NCI-H226 (cell line): ENCODE measurements at places on chromosomes 5 and 9.

DNA sequence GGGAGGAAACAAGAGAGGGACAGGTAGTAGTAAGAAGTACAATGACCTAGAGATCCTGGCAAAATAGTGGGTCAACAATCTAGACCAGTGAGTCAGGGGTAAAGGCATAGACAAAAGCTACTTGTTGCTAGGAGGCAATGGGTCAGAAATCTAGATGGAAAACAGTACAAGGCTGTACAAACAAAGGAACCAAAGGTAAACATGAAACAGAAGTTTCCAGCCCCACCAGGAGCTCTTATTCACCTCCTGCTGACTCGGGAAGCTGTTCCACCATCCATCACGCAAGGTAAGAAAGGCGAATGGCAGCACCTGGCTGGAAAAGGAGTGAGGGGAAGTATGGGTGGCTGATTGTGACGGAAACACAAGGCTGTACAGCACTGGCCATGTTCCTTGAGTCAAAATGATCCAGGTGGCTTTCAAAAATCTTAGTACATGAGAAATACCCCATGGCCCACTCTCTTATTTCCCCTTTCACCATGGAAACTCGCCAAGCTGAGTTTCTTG is 70.5 kb upstream of the RAI14 start:
- peak; percentile 46 for DNase-seq

DNA sequence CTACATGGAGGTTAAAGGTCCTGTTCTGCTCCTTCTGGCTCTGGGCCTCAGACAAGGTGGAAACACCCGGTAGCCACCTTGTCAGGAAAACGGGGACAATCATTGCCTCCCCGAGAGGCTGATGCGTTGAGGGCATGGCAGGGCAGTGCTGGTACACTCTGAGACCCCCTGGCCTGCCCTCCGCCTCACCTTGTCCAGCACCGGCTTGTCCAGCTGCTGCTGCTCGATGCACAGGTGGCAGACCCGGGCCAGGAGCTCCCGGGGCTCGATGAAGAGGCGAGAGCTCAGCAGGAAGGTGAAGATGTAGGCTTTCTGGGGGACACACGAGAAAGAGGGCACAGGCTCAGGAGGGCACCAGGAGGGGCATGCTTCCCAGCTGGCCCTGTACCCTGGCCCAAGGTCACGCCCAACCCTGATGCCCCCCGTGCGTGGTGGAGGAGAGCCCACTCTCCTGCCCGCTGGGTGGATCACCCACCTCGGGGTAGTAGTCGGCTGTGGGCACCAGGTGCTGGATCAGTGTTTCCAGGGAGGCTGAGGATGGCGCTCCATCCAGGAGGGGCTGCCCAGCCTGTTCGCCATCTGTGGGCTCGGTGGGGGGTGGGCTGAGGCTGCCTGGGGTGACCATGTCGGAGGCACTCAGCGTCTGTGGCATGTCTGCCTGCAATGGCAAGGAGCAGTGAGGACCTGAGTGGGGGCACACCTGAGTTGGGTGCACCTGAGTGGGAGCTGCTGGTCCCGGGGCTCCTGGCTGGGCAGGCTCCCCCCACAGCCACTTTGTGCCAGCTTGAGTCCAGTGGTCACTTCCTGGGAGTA is 66.0 kb upstream of the RNF130 start:
- no peak for DNase-seq

- DNase-seq = no peak
Measured at GRCh38 chr9:92120138-92120537, 4.9 kb upstream of the SPTLC1 start.

DNA sequence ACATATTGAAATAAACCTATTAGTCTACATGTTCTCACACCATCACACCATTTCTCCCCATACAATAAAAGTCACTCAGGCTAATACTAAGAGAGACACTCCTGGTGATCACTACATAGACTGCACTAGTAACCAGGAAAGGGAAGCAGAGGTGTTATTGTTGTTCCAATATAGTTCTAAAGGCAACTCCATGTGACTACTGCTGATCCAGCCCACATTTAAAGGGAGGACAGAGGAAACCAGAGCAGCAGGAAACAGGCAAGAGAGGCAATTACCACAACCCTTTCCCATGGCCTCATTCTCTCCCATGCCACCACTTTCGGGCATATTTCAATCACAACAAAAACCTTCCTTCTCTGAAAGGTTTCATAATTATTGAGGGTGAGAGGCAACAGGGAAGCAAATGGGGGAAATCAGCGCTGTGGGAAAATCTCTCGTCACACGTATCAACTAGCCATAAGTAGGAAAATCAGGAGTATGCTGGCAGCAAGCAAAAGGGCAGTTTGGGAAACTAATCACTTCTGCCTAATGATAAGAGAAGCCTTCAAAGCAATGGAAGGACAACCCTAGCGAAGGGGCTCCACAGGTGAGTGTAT is 1.8 kb downstream of the UBAP2 start:
- DNase-seq = no peak

GRCh38 chr5:38556088-38556598 is 303 bp downstream of the LIFR start:
- DNase-seq = peak; percentile 55

DNA sequence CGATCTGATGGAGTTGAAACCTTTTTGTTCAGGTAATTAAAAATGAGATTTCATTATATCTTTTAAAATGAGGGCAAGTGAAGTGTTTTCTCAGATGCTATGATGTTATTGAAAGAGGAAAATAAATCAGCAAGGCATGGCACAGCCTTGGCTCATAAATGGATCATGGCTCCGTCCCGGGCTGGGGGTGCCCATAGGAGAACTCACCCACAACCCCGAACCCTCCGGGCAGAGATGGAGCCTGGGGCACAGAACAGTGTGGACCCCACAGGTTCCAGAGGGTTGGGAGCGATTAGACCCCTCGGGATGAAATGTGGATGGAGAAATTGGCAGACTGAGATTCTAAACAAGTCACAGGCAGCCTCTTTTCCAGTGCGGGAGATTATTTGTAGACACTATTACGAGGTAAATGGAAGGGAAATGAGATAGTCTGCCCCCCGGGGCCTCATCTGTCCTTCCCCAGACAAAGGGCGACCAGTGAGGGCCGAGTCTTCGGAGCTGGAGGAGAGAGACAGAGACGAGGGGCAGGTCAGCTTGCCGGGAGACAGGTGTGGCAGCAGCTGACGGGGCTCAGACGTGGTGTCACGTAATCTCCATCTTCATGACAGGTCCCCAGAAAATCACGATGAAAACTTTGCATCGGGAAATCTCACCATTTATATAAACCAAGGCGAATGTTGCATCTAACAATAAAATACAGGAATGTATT is 33.7 kb downstream of the NDUFS6 start:
- no peak for DNase-seq

- DNase-seq = no peak
Measured at GRCh38 chr5:134594336-134594735, 38.3 kb downstream of the SAR1B start.

DNA sequence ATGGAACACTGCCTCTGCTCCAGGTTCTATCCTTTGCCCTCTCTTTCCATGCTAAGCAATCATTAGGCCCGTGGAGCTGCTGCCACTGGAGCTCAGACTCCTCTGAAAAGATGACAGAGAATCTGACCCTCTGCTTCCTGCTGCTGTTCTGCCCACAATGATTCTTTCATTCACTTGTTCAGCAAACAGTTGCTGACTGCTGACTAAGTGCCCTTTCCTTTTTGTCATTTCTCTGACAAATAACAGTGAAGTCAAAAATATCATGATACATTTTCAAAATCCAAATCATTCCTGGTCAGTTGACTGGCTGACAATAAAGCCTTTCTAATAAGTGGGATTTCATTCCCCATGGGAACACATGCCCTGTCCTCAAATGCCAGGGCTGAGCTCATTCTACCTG is 110.1 kb downstream of the SIL1 start:
- DNase-seq = no peak

DNA sequence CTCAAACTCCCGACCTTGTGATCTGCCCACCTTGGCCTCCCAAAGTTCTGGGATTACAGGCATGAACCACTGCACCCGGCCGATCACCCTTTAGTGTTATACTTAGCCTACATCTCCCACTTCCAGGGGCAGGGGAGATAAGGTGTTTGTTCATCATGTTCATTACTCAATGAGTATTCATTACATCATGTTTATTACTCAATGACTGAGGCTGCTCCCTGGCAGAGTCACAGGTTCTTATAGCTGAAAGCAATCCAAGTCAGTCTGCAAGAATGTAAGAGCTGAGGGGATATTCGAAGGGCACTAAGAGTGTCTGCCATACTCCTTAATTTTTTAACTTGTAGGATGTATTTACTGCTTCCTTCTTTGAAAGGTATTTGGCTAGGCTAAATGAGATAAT is 214.2 kb downstream of the SPATA31D1 start:
- DNase-seq = peak; percentile 92

DNA sequence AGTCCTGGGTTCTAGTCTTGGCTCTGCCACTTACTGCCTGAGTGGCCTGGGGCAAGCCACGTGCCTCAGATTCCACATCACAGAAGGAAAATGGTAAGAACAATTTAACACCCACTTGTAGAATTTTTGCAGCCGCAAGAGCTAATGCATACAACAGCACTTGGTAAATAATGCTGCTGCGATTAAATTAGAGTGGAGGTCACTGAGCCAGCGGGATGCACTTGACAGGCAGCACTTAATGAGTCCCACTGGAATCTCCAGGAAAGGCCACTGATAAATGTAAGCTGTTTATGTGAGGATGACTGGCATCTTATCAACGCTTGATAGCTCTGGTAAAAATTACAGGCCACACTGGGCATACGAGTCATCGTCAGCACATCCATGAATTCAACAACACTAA is 59.4 kb upstream of the UBTD2 start:
- no peak for DNase-seq

DNA sequence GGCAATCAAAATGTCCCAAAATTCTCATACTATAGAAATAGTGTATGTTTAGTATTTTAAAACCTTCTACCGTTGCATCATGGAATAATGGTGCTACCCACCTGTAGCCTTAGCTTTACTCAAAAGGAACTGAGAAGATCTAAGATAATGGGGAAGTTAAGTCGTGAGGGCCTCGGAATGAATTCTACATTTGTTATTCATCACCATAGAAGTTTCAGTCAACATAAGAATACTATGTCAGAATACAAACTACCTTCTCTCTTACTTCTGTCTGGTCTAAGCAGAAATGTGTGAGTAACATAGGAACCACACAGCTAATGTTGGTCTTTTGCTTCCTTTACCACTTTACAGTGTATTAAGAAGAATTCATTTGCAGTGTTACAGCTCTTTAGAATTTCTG is 43.2 kb downstream of the RFK start:
- DNase-seq = no peak

GRCh38 chr5:151257731-151258181 is 4.8 kb downstream of the GM2A start:
- peak; percentile 22 for DNase-seq

- no peak for DNase-seq
Measured at GRCh38 chr5:45694255-45694814, 1.8 kb downstream of the HCN1 start.

- DNase-seq = no peak
Measured at GRCh38 chr9:137612741-137613142, 6.1 kb upstream of the EHMT1 start.

- no peak for DNase-seq
Measured at GRCh38 chr9:69718218-69718617, 41.6 kb downstream of the PTAR1 start.

GRCh38 chr9:27457445-27457844 is 66.6 kb upstream of the IFNK start:
- no peak for DNase-seq

DNA sequence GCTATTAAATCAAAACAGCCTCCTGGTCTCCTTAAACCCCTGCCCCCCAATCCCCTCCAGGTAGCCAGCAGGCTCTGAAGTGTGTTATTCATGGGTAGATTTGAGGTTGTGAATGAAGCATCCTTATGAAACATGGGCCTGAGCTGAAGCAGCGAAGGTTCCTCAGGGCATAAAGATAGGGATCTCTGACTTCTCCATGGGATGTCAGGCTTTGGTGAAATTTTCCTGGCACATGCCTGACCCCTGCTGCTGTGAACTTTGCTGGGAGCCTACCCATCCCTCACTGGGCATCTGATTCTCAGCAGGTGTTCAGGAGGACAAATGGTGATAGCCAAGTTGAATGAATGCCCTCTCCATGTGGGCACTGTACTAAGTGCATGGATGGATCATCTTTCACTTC is 250.3 kb downstream of the ASTN2 start:
- no peak for DNase-seq

- peak; percentile 86 for DNase-seq
Measured at GRCh38 chr9:87792831-87793288, 66.9 kb downstream of the CTSL start.

DNA sequence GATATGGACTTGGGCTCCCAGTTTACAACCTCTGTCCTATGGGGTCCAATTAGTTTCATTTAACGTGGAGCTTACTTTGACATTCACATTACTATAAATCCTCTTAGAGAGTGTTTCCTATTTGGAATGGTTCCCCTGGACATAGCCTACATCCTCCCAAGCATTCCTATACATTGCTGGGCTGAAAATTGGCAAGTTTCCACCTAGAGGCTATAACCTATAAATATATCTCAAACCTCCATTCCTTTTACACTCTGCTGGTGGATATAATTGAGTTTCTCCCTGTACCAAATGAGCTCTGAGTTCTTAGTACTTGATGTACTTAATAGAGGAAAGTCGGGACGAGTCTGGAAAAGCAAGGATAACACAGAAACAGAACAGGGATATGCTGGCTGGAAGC is 172.8 kb downstream of the ASTN2 start:
- DNase-seq = no peak

DNA sequence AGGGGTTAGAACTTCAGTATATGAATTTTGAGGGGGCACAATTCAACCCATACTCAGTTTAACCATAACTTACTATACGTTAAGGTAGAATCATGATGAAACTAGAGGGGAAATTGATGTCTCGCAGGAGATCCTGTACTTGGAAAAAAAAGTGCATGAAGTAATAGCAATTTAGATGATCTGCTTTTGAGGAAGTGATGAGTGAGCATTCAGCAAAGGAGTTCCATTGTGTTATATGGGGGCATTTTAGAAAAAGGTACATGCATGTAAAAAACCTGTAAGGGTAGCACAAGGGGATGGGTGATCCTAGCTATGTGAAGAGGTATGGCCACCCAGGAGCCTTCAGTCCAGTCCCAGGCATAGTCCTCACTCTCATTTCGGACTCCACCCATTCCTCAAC is 14.8 kb upstream of the TMC1 start:
- no peak for DNase-seq

DNA sequence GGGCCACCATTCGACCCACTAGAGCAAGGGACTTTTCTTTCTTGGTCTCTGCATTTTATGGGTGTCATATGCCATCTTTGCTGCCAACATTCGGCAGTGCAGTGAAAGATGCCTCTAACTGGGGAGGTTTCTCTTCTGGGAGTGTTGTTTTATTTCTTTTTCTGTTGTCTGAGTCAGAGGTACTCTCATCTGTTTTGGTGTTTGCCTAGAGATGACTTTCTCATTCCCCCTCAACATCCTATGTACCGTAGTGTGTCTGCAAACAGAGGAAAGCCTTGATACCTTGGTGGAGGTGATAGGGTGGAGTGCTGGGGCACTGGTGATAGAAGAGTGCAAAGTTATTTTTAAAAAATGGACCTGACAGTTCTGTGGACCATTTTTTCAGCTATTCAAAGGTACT is 182.1 kb downstream of the ARHGAP26 start:
- no peak for DNase-seq
